ENCODE measurements at places on chromosomes 1 and 21. TPM values are rescaled to one million over a fixed set of nuclear protein-coding genes. Genes with fewer than 3 reads are reported as not detected.

Gene RAD54L
- 6.7 TPM for polyA plus RNA-seq

GRCh38 chr1:157147906-157148700 is 9.9 kb upstream of the ETV3 start:
- no peak for DNase-seq

GRCh38 chr1:32221581-32221979 is 573 bp downstream of the TMEM234 start:
- DNase-seq: no peak

GRCh38 chr1:202521886-202522285 is 173.4 kb downstream of the PPP1R12B start:
- DNase-seq: no peak

DNA sequence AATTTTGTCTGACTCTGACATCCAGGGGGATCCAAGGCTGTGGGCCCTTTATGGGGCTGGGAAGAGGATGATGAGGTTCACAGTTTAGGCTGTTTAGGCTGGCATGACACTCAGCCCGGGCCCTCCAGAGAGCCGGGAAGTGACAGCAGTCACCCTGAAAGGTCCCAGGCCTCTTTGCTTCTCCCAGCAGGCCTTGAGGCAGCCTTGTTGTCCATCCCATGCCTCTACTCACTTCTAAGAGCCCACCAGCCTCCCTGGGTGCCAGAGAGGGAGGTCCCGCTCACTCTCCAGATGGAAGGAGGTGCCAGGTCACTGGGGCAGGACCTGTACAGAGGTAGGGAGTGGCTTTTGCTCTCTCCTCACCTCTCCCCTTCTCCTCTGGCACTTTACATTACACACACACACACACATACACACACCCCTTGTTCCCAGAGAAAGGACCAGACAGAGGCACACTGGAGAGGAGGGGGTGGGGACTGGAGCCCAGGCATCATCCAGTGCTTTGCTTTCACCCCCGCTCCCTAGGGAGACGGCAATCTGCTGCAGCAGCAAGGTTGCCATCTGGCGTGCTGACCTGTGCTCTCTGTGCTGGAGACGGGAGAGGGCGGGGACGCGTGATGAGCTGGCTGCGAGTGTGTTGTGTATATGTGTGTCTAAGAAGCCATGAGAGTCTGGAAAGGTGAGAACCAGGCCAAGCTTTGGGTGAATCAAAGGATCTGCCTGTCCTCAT is 4.6 kb downstream of the KLHDC8A start:
- DNase-seq: no peak

Gene SPRR1B
- polyA plus RNA-seq: 0.37 TPM

Gene IQGAP3
- polyA plus RNA-seq: 6.7 TPM
